ENCODE measurements at places on chromosomes 12 and 14.

GRCh38 chr12:57135527-57136326, 7.4 kb downstream of the LRP1 start:
- peak; percentile 34 for DNase-seq

GRCh38 chr14:89892953-89893352, 61.6 kb downstream of the EFCAB11 start:
- no peak for DNase-seq

DNA sequence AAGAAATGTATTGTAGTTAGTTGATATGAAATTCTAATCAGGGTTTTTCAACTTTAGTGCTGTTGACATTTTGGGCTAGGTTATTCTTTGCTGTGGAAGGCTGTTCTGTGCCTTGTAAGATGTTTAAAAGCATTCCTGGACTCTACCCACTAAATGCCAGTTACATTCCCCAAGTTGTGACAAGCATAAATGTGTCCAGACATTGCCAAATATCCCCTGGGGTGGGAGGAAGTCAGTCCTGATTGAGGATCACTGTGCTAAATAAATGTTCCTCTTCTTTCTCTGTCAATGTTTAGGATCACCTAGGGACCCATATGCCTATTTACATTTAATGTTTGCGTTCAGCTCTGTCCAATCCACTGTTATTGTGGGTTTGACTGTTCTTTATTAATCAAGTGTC, 268.3 kb downstream of the TMTC2 start:
- DNase-seq: no peak

GRCh38 chr12:105330931-105331804, 677 bp downstream of the C12orf75 start:
- no peak for DNase-seq

GRCh38 chr14:24673534-24674203, 39.7 kb upstream of the GZMB start:
- DNase-seq: no peak

DNA sequence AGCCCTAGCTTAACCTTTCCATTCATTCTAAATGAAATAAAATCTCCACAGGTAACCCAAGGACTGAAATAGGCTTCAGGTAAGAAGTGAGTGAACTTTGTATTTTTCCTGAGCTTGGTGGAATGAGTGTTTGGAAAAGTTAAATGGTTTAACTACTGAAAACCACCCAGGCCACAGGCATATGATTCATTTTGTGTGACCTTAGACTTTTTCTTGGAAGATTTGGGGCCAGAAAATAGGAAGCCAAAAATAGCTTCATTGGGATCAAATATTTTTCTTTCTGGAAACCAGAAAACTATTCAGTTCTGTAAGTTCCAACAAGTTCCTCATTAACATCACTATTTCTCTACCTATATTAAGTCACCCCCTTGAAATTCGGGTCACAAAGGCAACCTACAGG, 212.6 kb downstream of the PCNX1 start:
- DNase-seq: no peak

DNA sequence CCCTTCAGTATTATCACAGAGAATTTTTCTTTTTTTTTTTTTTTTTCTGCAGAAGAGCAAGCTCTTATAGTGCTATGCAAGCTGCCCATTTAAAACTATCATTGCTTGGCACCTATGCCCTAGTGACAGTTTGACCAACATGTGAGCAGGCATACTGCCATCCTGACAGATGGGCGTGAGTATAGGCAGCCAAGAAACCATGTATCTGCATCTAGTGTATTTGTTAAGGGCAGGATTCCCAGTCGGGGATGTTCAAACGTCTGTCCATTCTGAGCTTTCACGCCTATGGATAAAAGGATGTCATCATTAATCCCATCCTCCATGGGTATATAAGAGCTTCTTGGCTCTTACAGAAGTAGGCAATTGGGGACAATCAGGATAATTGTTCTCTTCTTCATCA, 8.8 kb downstream of the VRK1 start:
- DNase-seq: no peak

GRCh38 chr14:68734231-68734732, 58.6 kb downstream of the ZFP36L1 start:
- DNase-seq: peak; percentile 37

- DNase-seq: peak; percentile 26
Measured at GRCh38 chr12:53252349-53252916, 15.7 kb upstream of the ESPL1 start.

- DNase-seq: peak; percentile 100
Measured at GRCh38 chr12:25151476-25151875, 43.5 kb downstream of the DNAI7 start.

- no peak for DNase-seq
Measured at GRCh38 chr12:23534196-23534595, 415.3 kb downstream of the SOX5 start.

DNA sequence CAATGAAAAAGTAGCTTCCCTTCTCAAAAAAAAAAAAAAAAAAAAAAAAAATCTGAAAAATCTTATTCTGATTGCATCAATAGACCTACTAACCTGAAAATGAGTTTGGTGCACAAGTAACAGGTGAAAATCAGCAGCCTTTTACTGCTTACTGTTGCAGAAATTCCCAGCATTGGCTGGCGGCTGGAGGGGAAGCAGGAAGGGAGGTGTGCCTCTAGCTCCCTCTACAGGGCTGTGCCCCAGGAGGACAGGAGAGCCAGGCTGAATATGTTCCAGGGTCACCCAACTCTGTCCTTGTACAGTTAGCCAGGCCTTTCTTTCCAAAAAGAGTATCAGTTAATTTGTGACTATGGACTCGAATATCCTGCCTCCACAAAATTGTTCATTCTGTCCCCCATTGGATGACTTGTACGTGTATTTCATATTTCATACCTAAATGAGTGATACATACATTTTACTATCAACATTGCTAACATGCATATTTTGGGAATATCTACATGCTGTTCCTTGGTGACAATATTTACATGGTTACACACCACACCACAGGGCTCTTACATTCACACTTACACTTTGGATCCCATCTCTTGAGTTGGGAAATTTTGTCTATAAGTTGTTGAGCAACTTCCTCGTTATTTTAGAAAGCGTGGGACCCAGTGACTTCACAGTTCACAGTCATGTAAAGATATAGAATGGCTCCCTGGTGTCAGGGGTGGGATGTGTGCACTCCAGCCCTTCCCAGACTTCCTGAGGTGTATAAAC, 124.8 kb downstream of the SAMD4A start:
- DNase-seq: peak; percentile 71

- DNase-seq: no peak
Measured at GRCh38 chr12:13304924-13305323, 108.4 kb downstream of the EMP1 start.

- DNase-seq: peak; percentile 93
Measured at GRCh38 chr14:64191756-64192155, 102.4 kb downstream of the ESR2 start.

GRCh38 chr14:58667900-58668299, 30.1 kb downstream of the DACT1 start:
- DNase-seq: no peak

GRCh38 chr12:115898670-115899069, 378.8 kb downstream of the MED13L start:
- DNase-seq: no peak

- DNase-seq: no peak
Measured at GRCh38 chr14:69326611-69327010, 66.7 kb downstream of the GALNT16 start.

- peak; percentile 6 for DNase-seq
Measured at GRCh38 chr14:59964251-59965007, 44.5 kb downstream of the LRRC9 start.

- no peak for DNase-seq
Measured at GRCh38 chr12:131923260-131923659, 5.8 kb upstream of the PUS1 start.

DNA sequence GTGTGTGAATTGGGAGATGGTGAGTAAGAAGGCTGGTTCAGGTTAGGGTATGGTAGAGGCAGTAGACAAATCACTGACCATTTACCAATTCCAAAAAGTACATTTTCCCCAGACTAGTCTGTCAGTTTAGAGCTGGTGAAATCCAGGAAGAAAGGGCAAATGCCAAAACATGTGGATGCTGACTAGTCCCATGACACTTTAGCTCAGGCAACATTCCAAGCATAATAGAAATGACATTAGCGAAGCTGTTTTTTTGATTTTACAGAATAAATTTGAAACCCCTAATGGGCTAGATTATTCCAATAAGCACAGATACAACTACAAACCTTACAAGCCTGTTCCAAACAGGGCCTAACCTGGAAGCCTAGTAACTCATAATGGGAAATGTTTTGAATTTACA, 884.2 kb downstream of the FLRT2 start:
- DNase-seq: no peak

DNA sequence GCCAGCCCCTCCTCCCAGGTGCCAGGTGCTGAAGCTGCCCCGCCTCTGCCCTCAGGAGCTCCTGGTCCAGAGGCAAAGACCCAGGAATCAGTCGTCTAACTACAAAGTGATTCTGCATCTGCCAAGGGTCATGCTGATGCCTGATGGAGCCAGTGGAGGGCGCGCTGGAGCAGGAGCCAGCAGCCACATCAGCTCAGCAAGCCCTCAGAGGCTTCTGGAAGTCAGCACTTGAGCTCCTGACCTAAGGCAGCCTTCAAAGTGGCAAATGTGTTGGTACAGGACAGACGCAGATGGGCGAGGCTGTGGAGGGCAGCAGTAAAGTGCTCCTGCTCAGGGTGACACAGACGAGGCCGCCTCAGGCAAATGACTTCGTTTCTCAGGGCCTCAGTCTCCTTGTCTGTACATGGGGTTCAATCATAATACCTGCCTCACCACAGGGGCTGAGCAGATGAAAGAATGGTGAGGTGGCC, 10.9 kb downstream of the C12orf43 start:
- peak; percentile 62 for DNase-seq

- DNase-seq: no peak
Measured at GRCh38 chr12:57031138-57031725, 14.9 kb upstream of the TAC3 start.

DNA sequence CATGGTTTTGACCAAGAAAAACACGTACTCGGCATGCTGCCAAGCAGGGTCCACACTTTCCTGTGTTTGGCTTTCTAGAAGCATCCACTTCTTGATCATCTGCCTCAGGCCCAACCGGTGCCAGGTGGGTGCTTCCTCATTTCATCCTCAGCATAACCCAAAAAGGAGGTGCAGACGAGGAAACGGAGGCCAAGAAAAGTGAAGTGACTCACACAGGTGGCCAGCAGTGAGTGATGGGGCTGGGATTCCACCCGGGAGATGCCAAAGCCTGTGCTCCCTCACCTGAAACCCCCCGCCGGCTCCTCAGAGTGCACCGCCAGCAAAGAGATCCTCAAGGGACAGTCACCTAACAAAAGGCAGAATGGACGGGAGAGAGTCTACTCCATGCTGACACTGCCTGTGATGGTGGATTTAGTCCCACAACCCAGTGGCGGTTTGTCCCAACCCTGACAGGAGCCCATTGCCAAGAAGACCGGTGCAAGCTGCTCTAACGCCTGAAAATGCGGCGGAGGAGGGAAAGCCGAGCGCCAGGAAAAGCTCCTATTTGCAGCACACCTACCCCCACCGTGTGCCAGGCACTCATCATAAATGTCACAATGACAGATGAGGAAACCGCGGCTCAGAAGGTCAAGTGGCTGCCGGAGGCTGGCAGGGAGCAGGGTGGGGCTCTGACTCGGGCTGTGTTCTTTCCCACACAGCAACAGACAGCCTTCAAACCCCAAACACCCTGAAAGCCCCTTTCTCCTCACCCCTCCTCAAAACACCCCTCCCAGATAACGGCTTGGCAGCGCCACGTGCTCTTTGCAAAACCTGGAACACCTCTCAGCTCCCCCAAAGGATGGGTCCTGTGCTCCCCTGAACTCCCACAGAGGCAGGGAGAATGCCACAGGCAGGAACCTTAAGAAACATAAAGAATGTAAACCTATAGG, 18.8 kb downstream of the BCL11B start:
- DNase-seq: no peak

DNA sequence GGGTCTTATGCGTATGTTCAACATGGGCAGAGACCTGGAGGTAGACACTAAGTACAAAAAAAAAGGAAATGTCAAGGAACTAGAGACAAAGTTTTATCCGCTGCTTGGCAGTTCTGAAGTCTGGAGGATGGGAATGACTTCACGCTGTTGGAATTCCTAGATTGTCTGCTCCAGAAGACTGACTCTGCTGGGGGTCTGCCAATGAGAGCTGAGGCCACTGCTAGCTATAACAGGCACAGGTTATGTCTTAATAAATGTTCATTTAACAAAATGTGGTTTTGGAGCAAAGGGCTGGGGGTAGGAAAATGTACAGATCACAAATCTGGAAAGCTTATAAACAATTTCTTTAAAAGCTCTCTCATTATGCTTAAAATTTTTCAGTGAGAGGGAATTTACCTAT, 5.9 kb downstream of the RNASE8 start:
- DNase-seq: peak; percentile 90

DNA sequence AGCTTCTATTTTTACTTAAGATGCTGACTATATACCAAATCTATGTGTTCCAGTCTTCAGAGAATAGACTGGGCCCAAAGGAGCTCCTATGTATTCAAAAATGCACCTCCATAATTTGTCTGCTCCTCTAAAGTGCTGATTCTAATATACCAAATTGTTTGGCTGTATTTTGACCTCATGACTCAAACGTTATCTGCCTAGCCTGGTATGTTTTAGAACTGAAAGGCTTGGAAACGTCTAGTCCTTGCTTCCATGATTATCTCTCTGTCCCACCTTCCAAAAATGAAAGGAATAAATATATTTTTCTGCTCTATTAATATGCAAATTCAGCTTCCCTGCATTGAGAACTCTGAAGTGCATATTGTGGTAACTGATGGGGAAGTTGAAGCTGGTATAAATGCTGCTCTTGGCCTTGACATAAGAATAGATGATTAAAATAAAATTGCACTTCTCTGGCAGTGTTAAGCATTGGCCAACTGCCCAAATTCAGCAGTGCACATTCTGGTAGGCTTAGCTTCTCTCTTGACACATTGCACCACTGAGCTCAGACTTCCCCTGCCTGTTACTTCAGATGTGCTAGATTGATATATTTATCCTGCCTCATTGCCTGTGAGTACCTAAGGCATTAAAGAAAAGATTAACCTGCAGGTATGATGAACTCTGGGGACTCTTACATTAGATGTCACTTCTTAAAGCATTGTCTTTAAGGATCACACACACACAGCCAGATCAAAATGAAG, 882.3 kb downstream of the RPS29 start:
- peak; percentile 66 for DNase-seq

GRCh38 chr14:21022686-21023085, 2.2 kb downstream of the NDRG2 start:
- no peak for DNase-seq

DNA sequence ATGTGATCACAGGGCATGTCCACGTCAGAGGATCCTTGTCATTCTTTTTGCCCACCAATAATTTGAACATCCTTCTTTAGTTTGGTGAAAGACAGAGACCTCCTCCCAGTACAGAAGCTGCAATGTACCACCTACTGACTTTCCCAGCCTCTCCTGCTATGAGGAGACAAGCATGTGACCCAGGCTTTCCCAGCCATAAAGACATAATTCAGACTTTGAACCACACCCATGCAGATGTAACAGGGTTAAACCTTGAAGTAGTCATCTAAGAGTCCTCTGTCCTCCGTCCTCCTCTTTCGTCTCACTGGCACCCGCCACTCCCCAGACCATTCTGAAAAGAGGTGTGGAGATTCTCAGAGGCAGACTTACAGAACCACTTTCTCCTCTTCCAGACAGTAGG, 120.8 kb downstream of the KCNK10 start:
- DNase-seq: no peak

- no peak for DNase-seq
Measured at GRCh38 chr12:15887043-15887817, 5.0 kb downstream of the STRAP start.

- no peak for DNase-seq
Measured at GRCh38 chr12:15304296-15304695, 18.0 kb upstream of the PTPRO start.

GRCh38 chr12:1821805-1822204, 1.4 kb downstream of the LRTM2 start:
- no peak for DNase-seq

- DNase-seq: no peak
Measured at GRCh38 chr12:2482938-2483660, 311.7 kb upstream of the FKBP4 start.

Data from iris pigment epithelial cell (primary cell).